ENCODE measurements at places on chromosomes 4 and X.

GRCh38 chr4:5890063-5890727 is 2.7 kb downstream of the CRMP1 start:
- H3K27me3 ChIP-seq, result peaks cover 85% of the 10 kb centered on the region
- peak; percentile 54 for DNase-seq
- H3K36me3 ChIP-seq, result no peaks in the 10 kb centered on the region
- H3K4me1 ChIP-seq, result peaks cover 29% of the 10 kb centered on the region
- H3K27ac ChIP-seq, result no peak overlapping the region

- no peaks in the 10 kb centered on the region for H3K27me3 ChIP-seq
- peaks cover 10% of the 10 kb centered on the region for H3K36me3 ChIP-seq
- H3K27ac ChIP-seq, result no peak overlapping the region
- H3K4me3 ChIP-seq, result no peak overlapping the region
Measured at GRCh38 chrX:7263330-7263729, 115.4 kb upstream of the PUDP start.

DNA sequence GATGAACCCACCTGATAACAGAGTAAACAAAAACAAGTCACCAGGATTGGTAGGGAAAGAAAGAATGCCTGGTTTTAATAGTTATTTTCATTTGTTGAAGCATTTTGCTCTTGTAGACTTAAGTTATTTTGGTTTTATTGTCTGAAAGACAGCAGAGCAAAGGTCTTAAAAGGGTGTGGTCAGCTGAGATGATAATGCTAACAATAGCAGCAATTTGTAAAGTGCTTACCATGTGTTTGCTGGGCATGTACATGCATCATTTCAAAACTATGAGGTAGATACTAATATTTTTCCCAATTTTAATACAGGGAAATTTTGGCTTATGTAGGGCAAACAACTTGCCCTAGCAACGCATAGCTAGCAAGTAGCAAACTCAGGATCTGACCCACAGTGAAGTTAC is 46.8 kb upstream of the SLC10A4 start:
- no peak overlapping the region for H3K4me3 ChIP-seq
- DNase-seq, result no peak
- H3K27ac ChIP-seq, result no peak overlapping the region
- no peaks in the 10 kb centered on the region for H3K27me3 ChIP-seq
- no peaks in the 10 kb centered on the region for H3K36me3 ChIP-seq
- H3K4me1 ChIP-seq, result no peaks in the 10 kb centered on the region

GRCh38 chrX:70134116-70134477 is 850 bp downstream of the IGBP1 start:
- peaks cover 5% of the 10 kb centered on the region for H3K27me3 ChIP-seq
